Chondrocyte (in vitro differentiated cells): ENCODE measurements at places on chromosomes 12 and 14. TPM values are rescaled to one million over a fixed set of nuclear protein-coding genes. Genes with fewer than 3 reads are reported as not detected.

GRCh38 chr12:49059299-49060171, 1.1 kb downstream of the KMT2D start:
- H3K4me3 ChIP-seq: peak overlapping the region; percentile 95
- peaks cover 8% of the 10 kb centered on the region for H3K36me3 ChIP-seq
- H3K27ac ChIP-seq: peak overlapping the region; percentile 93
- no peaks in the 10 kb centered on the region for H3K27me3 ChIP-seq
- DNase-seq: no peak

- H3K4me1 ChIP-seq: no peaks in the 10 kb centered on the region
- H3K27me3 ChIP-seq: no peaks in the 10 kb centered on the region
- H3K27ac ChIP-seq: no peak overlapping the region
- H3K4me3 ChIP-seq: no peak overlapping the region
- no peak for DNase-seq
- no peaks in the 10 kb centered on the region for H3K36me3 ChIP-seq
Observed at GRCh38 chr12:128928361-128928760, 75.1 kb downstream of the GLT1D1 start.

DNA sequence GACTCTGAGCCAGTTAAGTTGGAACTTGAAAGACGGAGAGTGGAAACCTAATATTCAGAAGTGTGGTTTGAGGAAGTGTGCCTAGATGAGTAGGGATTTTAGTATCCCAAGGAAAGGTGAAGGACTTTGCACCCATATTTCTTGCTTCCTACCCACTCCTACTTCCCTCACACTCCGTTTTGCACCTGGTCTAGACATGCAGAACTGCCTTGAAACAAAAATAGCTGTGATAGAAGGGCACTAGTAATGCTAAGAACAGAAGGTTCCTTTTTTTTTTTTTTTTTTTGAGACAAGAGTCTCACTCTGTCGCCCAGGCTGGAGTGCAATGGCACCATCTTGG, 732 bp upstream of the ARF3 start:
- DNase-seq: no peak
- H3K4me3 ChIP-seq: peak overlapping the region; percentile 98
- no peaks in the 10 kb centered on the region for H3K36me3 ChIP-seq
- peaks cover 8% of the 10 kb centered on the region for H3K27me3 ChIP-seq
- peaks cover 27% of the 10 kb centered on the region for H3K4me1 ChIP-seq
- H3K27ac ChIP-seq: peak overlapping the region; percentile 93

- H3K36me3 ChIP-seq: no peaks in the 10 kb centered on the region
- H3K4me3 ChIP-seq: no peak overlapping the region
- DNase-seq: no peak
- no peaks in the 10 kb centered on the region for H3K4me1 ChIP-seq
Observed at GRCh38 chr14:24576771-24577170, 721 bp upstream of the CTSG start.

GRCh38 chr14:71113376-71113775, 206.1 kb downstream of the PCNX1 start:
- peaks cover 10% of the 10 kb centered on the region for H3K36me3 ChIP-seq
- H3K27ac ChIP-seq: peak overlapping the region; percentile 38
- no peak overlapping the region for H3K4me3 ChIP-seq
- peaks cover 66% of the 10 kb centered on the region for H3K4me1 ChIP-seq
- H3K27me3 ChIP-seq: no peaks in the 10 kb centered on the region
- DNase-seq: no peak

The LRP6 gene
- 39.0 to 41.4 TPM (median 40.2 TPM) in 3 replicates for total RNA-seq

The ADAM21 gene
- total RNA-seq: 0.13 to 0.15 TPM (median 0.15 TPM) in 3 replicates

GRCh38 chr12:52601671-52602070, 408 bp upstream of the KRT72 start:
- peaks cover 58% of the 10 kb centered on the region for H3K27me3 ChIP-seq
- H3K4me3 ChIP-seq: no peak overlapping the region
- no peak for DNase-seq

- peaks cover 29% of the 10 kb centered on the region for H3K4me1 ChIP-seq
- H3K4me3 ChIP-seq: no peak overlapping the region
- H3K36me3 ChIP-seq: no peaks in the 10 kb centered on the region
- DNase-seq: no peak
Observed at GRCh38 chr14:32404784-32405573, 75.9 kb downstream of the AKAP6 start.

GRCh38 chr12:109638735-109639134, 65.1 kb downstream of the MVK start:
- no peak overlapping the region for H3K4me3 ChIP-seq
- no peak overlapping the region for H3K27ac ChIP-seq
- H3K27me3 ChIP-seq: peaks cover 4% of the 10 kb centered on the region
- no peaks in the 10 kb centered on the region for H3K4me1 ChIP-seq

GRCh38 chr12:14910090-14910915, 24.6 kb upstream of the MGP start:
- no peak for DNase-seq
- H3K4me3 ChIP-seq: no peak overlapping the region
- peaks cover 27% of the 10 kb centered on the region for H3K4me1 ChIP-seq
- no peaks in the 10 kb centered on the region for H3K36me3 ChIP-seq

The MEG3 gene
- total RNA-seq: not detected in 3 replicates
